Activated T-cell treated with anti-CD3 and anti-CD28 coated beads for 1 hour (primary cell): ENCODE measurements at places on chromosomes 6 and 20.

GRCh38 chr6:75196081-75196687, 9.7 kb downstream of the COL12A1 start:
- DNase-seq = no peak

GRCh38 chr6:125041740-125042459, 79.7 kb downstream of the RNF217 start:
- no peak for DNase-seq

- no peak for DNase-seq
Measured at GRCh38 chr6:70310063-70310694, 7.3 kb upstream of the COL9A1 start.

DNA sequence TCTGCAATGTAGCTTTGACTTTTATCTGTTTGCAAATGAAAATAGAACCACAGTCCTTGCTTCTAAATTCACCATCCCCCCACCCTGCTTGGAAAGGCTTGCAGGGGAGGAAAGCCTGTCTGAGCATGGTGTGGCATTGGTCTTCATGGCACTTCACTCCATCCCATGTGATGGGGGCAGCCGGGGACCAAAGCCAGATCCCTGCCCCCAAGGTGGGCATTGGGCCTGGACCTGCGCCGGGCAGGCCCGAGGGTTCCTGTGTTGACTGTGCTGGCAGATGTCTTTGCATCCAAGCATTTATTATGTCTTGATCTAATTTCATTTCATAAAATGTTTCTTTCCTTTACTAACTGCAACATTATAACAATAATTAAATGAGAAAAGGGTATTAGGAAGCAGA, 120.0 kb downstream of the SYNDIG1 start:
- no peak for DNase-seq

GRCh38 chr20:46347841-46348803, 39.8 kb upstream of the CDH22 start:
- no peak for DNase-seq

DNA sequence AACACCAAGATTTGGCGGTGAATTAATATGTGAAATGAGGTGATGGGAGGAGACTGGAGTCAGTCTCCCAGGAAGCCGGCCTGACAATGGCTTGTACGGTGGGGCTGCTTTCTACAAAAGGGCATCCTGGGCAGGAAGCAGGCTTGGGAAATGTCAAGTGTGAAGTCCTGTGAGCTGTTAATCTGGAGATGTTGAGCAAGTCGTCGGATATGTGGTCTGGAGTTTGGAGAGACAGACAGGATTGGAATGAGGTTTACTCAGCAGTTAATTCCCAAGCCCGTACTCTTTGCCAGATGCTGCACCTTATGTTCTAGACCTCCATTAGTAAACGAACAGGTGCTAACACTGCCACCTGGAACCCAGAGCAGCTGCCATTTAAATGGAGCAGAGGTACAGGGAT, 107.7 kb upstream of the FOXC1 start:
- no peak for DNase-seq

DNA sequence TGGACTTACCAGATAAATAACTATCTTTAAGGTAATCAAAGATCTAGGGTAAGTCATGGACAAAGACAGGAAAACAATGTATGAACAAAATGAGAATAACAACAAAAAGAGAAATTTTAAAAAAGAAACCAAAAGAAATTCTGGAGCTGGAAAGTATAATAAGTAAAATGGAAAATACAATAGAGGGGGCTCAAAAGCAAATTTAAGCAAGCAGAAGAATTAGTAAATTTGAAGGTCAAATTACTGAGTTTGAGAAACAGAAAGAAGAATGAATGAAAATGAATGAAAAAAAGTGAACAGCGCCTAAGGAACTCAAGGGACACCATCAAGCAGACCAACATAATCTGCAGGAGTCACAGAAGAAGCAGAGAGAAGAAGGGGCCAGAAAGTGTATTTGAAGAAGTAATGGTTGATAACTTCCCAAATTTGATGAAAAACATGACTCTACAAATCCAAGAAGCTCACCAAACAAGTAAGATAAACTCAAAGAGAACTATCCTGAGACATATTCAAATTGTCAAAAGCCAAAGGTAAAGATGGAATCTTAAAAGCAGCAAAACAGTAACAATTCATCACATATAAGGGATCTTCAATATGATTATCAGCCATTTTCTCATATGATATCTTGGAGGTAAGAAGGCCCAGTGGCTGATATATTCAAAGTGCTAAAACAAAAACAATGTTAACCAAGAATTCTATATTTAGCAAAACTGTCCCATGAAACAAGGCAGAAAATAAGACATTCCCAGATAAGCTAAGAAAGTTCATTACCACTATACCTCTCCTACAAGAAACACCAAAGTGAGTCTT, 218.5 kb downstream of the FOXC1 start:
- no peak for DNase-seq
